ENCODE measurements at places on chromosomes 12 and 14.

DNA sequence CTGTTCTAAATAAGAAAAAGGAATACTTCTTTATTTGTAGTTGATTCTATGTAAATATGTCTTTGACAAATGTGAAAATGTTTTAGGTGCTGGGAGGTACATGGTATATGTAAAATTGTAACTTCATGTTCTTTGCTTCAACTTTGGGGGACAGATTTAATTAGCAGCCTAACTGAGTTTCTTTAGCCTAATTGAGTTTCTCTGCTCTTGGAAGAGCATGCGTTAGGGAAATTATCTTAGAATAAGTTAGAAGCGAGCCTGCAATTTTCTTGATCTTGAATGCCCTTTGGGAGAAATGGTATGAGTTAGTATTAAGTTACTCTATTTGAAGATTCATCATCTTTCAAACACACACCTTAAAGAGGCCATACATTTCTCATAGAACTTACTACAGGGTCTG lies 194.3 kb downstream of the AEBP2 start:
- DNase-seq = no peak

DNA sequence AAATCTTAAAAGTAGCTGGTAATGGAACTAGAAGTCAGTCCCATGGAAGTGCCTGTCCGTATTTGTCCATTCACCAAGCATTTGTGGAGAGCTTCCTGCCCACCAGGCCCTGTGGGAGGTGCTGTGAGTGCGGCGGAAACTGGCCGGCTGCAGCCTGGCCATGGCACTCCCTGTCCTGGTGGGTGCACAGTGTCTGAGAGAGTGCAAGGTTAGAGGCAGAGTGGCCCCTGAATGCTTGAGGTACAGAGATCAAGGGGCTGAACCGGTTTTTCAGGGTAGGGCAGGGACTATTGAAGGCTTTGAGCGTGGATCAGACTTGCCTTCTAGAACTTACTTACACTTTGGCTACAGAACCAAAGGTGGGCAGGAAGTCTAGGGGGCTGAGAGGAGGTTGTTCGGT lies 92.9 kb downstream of the ESR2 start:
- no peak for DNase-seq

DNA sequence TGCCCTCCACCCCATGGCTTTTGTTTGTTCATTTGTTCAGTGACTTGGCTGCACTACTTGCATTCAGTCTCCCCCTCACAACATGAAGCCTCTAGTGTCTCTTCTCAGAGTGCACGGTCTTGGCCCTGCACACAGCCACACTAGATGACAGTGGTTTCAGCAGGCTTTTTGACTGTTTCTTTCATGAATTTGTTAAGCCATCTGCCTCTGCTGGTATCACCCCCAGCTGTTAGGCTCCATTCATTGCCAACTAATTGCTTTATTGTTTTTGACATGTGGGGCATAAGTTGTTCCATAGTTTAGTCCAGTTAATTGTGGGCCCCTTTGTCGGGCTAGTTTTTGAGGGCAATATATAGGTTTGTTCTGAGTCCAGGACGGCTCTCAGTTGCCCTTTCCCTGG lies 18.8 kb downstream of the OS9 start:
- DNase-seq = no peak

- DNase-seq = no peak
These were observed 52.7 kb downstream of the CYP46A1 start for GRCh38 chr14:99736603-99737371.

- no peak for DNase-seq
These were observed 270.8 kb upstream of the BTG1 start for GRCh38 chr12:92416385-92416812.

GRCh38 chr12:27464220-27464554 lies 17.7 kb downstream of the SMCO2 start:
- DNase-seq = peak; percentile 75

DNA sequence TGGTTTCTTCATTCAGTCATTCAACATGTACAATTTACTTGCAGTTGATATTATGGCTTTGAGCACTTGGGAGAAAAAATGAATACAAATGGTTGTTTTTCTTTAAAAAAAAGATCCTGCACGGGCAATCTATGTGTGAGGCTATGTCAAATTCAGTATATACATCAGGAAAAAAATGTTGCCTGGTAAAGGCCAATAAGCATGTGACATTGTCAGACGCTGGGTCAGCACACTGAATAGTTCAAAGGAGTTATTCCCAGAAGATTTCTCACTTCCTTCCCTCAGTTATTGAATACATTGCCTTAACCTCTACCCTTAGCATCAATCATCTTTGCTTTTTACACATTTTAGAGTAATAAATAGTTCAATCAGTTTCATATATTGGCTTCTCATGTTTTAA lies 319.2 kb downstream of the NUAK1 start:
- no peak for DNase-seq

DNA sequence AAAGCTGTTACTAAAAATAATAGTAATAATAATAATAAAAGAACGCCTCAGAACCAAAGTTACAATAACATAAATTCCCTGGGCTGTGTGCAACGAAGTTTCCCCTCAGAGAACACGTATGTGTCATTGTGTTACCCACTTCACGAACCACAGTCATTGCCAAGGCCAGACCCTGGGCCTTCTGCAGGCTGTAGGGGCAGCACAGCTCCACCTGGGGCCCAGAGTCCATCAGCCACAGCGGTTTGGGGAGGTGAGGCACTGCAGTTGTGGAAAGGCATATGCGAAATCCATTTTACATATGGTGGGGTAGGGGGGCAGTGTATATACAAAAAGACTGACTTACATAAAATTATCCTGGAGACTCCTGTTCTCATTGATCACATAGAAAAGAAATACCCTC lies 56.1 kb downstream of the ESR2 start:
- no peak for DNase-seq

Data from MV-4-11 (cell line).